Stimulated activated effector memory CD8-positive, alpha-beta T cell treated with anti-CD3 and anti-CD28 coated beads, Interleukin-12 subunit alpha, Interleukin-12 subunit beta, amount 100 ng/mL, for 72 hours (primary cell): ENCODE measurements at places on chromosomes 1 and 21.

DNA sequence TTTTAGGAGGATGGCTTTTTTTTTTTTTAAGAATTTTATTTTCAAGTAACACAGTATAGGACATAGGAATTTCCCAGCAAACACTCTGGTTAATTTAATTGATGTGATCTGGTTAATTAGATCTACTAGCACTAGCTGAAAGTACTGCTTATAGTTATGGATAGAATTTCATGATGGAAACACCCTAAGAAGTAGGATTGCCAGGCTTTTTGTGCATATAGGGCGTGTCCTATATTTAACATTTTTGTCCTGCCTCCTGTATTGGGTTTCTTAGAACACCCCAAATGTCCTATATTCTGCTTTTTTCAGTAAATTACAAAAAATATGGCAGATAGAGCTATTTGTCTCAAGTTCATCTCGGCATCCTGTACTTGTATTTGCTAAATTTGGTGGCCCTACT is 13.5 kb upstream of the AXDND1 start:
- no peak for DNase-seq

- DNase-seq: no peak
Measured at GRCh38 chr1:3775490-3776230, 3.1 kb downstream of the SMIM1 start.

GRCh38 chr1:115324649-115325420 is 13.2 kb downstream of the NGF start:
- no peak for DNase-seq

GRCh38 chr1:233079574-233079973 is 129.2 kb downstream of the NTPCR start:
- DNase-seq: no peak

DNA sequence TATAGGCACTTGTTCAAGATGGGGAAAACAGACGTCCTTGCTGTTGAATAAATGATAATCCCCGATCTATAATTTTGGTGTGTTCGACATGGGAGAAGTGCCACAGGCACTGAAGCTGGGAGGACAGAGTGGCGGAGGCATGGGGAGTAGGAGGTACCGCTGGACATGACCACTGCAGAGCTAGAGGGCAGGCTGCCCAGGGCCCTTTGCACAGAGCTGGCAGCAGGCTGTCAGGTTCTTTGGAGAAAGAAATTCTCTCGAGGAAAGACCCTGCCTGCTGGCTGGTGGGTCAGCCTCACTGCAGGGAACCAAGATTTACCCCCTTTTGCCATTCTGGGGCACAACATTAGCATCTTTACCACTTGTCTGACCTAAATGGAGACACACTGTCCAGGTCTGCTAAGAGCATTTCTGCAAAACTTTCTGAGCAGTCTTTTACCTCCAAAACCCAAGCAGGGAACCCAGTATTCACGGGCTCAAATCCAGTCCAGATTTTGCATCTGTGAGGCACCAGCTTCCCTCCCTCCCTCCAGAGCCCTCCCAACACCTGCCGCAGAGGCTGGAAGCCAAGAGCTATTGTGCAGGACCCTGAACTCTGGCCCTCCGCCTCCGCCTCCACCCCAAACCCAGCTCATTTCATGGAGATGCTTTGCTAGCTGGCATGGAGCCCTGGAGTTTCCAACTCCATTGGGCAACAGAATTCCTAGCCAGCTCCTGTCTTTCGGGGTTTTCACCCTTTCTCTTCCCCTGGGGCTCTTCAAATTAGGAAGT is 142.3 kb downstream of the PLXNA2 start:
- no peak for DNase-seq

GRCh38 chr1:31064718-31065309 is 703 bp downstream of the PUM1 start:
- DNase-seq: no peak

GRCh38 chr1:3183411-3183810 is 114.4 kb downstream of the PRDM16 start:
- DNase-seq: no peak

- no peak for DNase-seq
Measured at GRCh38 chr1:222266223-222267196, 281.4 kb downstream of the HHIPL2 start.

DNA sequence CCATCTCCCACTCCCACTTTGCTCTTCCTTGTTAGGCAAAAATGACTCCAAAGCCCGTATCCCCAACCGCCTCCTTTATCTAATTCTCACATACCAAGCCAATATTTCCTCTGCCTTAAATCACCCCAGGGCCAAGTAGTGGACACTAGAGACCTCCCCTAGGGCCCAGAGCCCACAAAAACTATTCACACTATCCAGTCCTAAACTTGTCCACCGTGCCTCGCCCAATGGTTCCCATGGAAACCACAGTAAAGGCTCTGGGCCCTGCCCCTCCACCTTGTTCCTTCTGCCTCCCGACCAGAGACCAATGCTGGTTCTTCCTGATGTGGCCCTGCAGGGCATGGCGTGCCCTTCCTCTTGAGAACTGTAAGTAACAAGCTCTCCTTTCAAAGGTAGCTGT is 11.8 kb downstream of the CFAP107 start:
- no peak for DNase-seq

DNA sequence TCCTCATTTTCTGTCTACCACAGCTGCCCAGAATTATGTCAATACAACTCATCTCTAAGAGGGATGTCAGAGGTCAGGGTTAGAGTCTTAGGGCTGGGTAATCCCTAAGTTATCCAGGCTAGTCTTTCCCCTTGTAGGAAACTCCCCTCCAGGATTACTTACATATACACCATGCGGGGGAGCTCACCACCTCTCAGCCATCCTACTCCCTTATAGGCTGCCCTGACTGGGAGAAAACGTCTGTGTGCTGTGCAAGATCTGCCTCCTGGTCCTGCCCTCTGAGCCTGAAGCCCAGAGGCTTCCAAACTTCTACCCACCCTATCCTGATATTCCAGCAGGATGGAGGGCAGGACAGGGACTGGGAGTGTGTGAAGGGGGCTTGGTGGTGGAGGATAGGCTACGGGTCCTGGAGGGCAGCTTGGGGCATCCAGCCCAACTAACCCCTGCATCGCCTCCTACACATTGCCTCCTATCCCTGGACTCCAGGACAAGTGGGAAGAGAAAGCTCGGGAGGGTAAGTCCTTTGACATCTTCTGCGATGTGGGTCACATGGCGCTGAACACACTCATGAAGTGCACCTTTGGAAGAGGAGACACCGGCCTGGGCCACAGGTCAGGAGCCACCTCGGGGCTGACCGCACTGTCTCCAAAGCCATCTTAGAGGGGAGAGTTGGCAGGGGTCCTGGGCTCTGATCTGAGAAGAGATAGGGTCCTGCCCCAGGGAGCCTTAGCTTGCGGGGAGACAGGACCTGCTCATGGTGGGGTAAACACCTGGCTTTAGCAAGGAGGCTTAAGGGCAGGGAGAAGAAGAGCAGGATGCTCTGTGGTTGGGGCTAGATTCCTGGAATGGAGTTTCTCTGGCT is 14.4 kb downstream of the CYP4B1 start:
- peak; percentile 44 for DNase-seq

GRCh38 chr1:38571726-38572125 is 287.8 kb downstream of the RRAGC start:
- no peak for DNase-seq

DNA sequence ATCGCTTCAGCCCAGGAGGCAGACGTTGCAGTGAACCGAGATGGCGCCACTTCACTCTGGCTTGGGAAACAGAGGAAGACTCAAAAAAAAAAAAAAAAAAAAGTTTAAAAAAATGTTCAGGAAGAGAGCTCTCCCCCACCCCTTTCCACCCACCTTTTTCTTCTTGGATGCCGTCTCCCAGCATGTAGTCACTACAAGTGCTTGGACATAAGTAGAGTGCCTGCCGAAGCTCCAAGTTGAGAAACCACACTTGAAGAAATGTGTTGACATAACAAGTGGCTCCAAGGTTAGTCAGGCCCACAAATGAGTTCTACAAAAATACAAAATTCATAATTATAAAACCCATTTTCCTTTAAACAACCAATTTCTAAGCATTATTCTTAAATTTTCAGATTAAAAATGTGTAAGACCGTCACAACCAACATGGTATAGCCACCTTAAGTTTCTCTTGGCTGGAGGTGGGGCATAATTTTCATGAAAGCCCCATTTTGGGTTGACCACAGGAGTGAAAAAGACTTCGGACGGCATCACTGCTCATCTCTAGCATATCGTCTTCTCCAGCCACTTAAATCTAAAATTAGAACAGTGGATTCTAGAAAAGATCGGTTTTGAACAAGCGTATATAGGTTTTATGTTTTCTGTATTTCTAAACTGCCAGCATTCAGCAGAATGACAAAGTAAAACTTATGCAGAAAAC is 26.4 kb downstream of the USP48 start:
- no peak for DNase-seq

DNA sequence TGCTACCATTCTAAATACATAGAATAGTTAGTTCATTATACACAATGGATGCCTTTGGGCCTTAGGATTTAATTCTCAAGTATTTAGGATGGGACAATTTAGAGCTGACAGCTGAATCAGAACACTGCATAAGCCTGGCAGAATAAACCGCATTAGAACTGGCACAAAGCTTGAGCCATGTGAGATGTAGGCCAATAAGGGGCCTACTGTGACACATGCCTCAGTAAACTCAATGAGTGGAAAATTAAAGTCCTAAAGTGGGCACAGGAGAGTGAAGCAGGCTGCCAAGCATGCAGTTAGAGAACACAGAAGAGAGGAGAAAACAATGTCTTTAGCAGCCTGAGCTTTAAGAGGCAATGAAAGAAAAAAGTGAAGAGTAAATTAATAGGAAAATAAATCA is 24.3 kb downstream of the SCYL3 start:
- DNase-seq: no peak

- DNase-seq: no peak
Measured at GRCh38 chr1:202126426-202126825, 3.7 kb downstream of the GPR37L1 start.

- no peak for DNase-seq
Measured at GRCh38 chr21:44820851-44821250, 3.0 kb upstream of the SUMO3 start.

GRCh38 chr1:68197891-68198290 is 34.4 kb downstream of the WLS start:
- no peak for DNase-seq

DNA sequence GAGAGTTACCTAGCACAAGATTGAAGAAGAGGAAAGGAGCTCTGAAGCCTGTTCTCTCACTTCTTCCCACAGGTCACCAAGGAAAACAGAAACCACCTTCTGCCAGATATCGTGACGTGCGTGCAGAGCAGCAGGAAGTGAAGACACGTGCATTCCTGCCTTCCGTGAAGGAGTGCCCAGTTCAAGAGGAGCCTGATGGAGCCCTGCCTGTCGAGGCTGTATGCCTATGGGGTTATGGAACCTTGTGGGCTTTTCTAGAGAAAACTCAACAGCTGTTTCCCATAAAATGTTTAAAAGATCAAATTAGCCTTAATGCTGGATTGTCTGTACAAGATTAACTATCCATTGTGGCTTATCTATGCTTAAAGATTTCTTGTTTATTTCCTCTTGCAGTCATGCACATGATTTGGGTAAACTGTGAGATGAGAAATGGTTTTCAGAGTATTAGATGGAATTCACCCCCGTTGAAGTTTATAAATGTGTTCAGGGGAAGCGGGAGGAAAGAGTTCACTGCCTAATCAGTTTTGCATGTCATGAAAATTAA is 27.8 kb downstream of the NTPCR start:
- DNase-seq: no peak

- DNase-seq: no peak
Measured at GRCh38 chr1:14672005-14672404, 73.5 kb downstream of the KAZN start.

GRCh38 chr1:156642265-156643048 is 540 bp downstream of the BCAN start:
- no peak for DNase-seq

GRCh38 chr1:147245586-147246021 is 3.1 kb downstream of the CHD1L start:
- DNase-seq: no peak

DNA sequence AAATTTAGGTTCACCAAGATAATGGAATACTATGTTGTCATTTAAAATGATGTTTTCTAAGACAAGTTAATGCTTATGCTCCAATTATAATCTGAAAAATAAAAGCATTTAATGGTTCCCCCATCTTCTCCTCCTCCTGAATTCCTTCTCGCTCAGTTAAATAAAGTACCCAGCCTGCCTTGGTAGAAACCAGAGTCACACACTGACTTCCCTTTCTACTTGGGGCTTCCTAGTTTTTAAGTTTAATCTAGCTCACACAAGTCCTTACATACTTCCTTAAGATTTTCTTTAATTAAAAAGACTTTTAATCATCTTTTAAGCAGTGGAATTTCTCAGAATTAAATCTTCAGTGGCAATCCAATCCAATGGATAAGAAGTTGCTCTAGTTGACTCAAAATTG is 32.9 kb downstream of the CD58 start:
- no peak for DNase-seq

- DNase-seq: no peak
Measured at GRCh38 chr1:84121360-84121759, 22.7 kb upstream of the PRKACB start.

DNA sequence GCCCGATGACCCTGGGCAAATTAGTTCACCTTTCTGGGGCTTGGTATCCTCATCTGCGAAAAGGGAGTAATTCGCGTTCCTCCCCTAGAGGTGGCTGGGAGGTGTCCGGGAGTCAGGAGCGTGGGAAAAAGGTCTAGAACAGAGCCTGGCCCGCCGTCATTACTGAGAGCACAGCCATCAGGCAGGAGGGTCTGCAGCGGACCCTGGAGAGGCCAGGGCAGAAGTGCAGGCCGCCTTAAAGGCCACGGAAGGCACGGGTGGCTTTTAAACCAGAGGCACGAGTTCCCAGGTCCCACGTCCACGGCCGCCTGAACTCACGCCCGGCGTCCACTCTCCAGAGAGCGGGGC is 850 bp downstream of the PANK4 start:
- no peak for DNase-seq

GRCh38 chr1:207328004-207328403 is 6.5 kb downstream of the CD55 start:
- no peak for DNase-seq

- no peak for DNase-seq
Measured at GRCh38 chr1:105730701-105731100, 1325.8 kb upstream of the PRMT6 start.

GRCh38 chr1:220040028-220040596 is 6.2 kb downstream of the EPRS1 start:
- DNase-seq: no peak

DNA sequence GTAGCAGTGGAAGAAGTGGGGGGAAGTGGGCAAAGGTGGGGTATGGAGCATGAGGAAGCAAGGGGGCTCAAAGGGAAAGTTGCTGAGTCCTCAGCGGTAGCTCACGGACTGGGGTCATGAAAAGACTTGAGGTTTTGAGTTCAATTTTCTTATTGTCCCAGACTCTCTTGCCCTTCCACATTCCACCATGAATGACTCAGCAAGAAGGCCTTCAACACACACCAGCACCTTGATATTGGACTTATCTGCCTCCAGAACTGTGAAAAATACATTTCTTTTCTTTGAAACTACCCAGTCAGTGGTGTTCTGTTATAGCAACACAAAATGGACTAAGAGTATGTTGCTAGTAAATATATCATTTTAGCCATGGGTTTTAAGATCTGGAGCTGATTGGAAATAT is 17.3 kb upstream of the RHBDL2 start:
- DNase-seq: no peak
